ENCODE measurements at places on chromosomes 6 and 20. TPM values are rescaled to one million over a fixed set of nuclear protein-coding genes. Genes with fewer than 3 reads are reported as not detected.

Gene ESF1
- 19.0 TPM for total RNA-seq

Gene ADAT2
- total RNA-seq: 2.1 TPM

Gene SLC22A23
- 4.9 TPM for total RNA-seq

Gene UNC5CL
- under 0.01 TPM for total RNA-seq

Gene IPCEF1
- 0.47 TPM for total RNA-seq

Gene PDYN
- total RNA-seq: not detected

Gene SNAP91
- not detected for total RNA-seq

Gene GABRR2
- total RNA-seq: 0.16 TPM

Gene UNC93A
- total RNA-seq: not detected

Gene BEND6
- total RNA-seq: 13.1 TPM

Gene DDX43
- 0.32 TPM for total RNA-seq

Gene SEL1L2
- total RNA-seq: not detected

Gene HDAC2
- 49.6 TPM for total RNA-seq

Gene TULP1
- not detected for total RNA-seq

Gene NRSN1
- under 0.01 TPM for total RNA-seq

Gene RIPOR2
- 0.34 TPM for total RNA-seq

Gene APMAP
- 96.0 TPM for total RNA-seq

Gene BIRC7
- not detected for total RNA-seq

Gene SLC12A5
- under 0.01 TPM for total RNA-seq

Gene SRMS
- not detected for total RNA-seq

Gene VGLL2
- not detected for total RNA-seq

Gene KHDC1L
- not detected for total RNA-seq

Gene PROKR2
- total RNA-seq: not detected

Gene DCBLD1
- total RNA-seq: 13.9 TPM

Gene UBD
- total RNA-seq: 0.09 TPM

Gene C4B
- 15.4 TPM for total RNA-seq

Gene TSBP1
- total RNA-seq: not detected

Gene HLA-DPA1
- total RNA-seq: 2.4 TPM

Gene GFRA4
- total RNA-seq: not detected

Gene POPDC3
- 4.9 TPM for total RNA-seq

Gene HLA-DQB1
- not detected for total RNA-seq

Gene HLA-F
- 3.9 TPM for total RNA-seq
